ENCODE measurements at places on chromosomes 2 and 18.

DNA sequence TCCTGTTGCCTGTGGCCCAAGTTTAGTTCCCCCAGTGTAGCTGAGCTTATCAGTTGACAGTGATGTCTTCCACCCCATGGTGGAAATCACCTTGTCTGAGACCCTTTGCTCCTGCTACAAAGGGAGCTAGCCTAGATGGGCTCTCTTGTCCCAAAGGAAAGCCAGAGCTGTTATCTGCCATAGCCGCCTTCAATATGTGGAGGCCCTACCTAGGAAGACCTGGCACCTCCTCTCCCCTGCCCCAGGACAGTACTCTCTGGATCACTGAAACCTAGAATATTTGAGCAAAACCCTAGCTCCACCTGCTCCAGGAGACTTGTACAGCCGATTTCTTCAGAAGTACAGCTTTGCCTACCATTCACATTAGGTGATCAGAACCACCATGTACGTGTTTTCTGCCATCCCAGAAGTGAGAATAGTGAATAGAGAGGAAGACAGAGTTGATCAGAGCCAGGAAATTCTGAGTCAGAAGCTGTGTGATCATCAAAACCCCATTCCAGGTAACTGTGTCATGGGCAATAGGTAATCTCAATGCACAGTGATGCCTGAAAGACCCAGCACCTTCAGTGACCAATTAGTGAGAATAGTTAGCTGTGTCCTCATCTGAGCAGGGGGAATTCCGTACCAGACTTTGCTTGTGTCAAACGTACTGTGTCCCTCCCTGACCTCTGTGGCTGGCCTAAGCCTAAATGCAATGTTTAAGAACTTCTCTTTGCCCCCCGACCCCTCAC lies 138.4 kb upstream of the ALPP start:
- DNase-seq, result no peak

DNA sequence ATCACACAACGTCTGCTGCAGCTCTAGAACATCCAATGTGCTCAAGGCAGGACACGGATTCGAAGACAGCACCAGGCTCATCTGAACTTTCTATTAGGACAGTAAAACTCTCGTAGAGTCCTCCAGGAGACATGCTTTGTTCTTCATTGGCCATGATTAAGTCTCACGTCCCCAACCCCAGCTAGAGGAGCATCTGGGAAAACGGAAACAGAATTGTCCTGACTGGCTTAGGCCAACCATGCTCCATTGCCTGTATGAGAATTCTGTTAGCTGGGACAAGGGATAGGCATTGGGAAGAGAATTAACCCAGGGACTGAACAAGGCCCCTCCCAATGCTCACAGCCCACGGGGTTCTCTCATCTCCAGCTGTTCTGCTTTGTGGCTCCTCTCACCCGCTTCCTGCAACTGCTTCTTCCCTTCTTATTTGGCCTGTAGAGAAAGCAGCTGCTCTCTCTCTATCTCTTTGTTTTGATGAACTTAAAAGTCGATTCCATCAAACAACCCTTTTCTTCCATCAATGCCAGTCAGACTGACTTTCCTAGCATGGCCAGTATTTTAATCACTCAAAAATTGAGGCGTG lies 75.6 kb downstream of the C1QL2 start:
- no peak for DNase-seq

GRCh38 chr2:45748239-45748638 lies 96.8 kb downstream of the PRKCE start:
- no peak for DNase-seq

DNA sequence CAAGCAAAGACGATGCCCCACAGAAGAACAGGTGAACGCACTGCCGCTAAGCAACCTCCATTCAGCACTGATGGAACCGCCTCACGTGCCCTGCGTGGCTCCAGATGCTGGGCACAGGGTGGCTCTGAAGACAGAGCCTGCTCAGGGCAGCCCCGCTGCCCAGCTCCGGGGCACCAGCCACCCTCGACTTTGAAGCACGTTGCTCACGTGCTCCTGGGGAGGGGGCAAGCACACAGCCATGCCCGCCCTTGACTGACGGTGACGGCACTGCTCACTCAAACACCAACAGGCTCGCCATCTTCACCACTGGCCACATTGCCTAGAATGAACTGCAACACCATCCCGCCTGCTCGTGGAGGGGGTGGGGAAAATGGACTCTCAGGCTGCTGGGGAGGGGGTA lies 251.3 kb downstream of the HDAC4 start:
- no peak for DNase-seq

DNA sequence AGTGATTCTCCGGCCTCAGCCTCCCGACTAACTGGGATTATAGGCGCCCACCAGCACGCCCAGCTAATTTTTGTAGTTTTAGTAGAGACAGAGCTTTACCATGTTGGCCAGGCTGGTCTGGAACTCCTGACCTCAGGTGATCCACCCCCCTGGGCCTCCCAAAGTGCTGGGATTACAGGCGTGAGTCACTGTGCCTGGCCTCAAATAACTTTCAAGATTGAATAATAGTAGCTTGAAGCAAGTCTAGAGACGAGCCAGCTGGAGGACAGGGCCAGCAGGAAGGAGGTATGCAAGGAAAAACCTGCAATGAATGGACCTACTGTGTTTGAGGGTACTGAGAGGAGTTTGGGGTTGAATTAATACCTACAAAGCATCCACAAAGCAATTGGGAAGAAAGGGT lies 87.5 kb downstream of the MSH2 start:
- DNase-seq, result no peak

DNA sequence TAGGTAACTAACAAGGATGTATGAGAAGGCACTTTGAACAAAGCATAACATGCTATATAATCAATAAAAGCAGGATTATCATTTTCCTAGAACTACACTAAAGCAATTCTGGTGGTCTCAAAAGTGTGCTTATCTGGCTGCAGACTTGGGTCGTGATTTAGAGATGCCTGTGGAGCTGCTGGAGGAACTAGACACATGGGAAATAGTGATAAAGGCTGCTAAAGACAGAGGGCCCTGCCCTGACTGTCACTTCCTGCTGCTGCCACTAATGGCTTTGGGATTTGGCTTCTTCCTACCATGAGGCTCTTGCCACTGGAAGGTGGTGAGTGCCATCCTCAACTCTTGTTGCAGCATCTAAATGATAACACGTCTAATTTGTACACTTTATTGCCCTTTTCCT lies 22.5 kb downstream of the TMEM178A start:
- no peak for DNase-seq

GRCh38 chr2:193668557-193669323 lies 1474.0 kb upstream of the TMEFF2 start:
- DNase-seq, result no peak
